Retinal pigment epithelial cell (primary cell): ENCODE measurements at places on chromosomes 6 and 20.

- no peak for DNase-seq
These were observed 6.2 kb downstream of the DEFB132 start for GRCh38 chr20:263701-264100.

DNA sequence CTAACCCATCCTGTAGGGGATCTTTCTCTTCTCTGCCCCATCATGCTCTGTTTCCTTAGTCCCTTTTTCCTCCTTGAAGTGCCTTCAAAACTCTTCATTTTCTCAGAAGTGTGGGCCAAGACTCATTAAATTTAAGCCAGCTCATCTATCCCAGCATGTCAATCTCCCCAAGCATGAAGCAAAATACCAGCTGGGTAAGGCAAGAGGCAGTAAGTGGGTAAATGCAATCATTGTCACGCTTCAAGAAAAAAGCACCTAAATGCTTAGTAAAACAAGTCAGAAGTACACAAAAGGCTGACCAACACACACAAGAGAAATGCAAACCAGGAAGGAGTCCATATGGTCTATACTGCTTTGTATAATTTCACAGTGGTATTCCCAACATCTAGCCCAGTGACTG lies 61.5 kb downstream of the COL12A1 start:
- DNase-seq, result no peak

DNA sequence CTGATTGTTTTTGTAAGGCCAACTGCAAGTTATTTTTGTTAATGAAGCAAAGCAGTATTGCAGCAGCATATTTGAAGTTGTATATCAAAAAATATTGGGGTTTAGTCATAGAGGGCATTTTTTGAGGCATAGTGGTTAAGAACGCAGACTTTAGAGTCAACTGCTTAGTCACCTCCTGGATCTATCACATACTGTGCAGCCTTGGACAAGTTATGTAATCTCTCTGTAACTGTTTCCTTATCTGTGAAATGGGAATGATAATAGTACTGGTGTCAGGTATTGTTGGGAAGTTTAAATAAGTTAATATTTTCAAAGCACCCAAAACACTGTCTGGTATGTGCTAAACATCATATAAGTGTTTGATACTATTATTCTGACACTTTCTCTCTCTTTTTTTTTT lies 27.2 kb upstream of the EFHC1 start:
- no peak for DNase-seq

GRCh38 chr6:108951351-108951953 lies 103.2 kb downstream of the ARMC2 start:
- no peak for DNase-seq

- DNase-seq, result no peak
These were observed 18.0 kb upstream of the SLCO4A1 start for GRCh38 chr20:62624325-62624690.

GRCh38 chr20:49676581-49677291 lies 36.9 kb downstream of the B4GALT5 start:
- no peak for DNase-seq

GRCh38 chr20:12883507-12883885 lies 125.3 kb upstream of the SPTLC3 start:
- no peak for DNase-seq

DNA sequence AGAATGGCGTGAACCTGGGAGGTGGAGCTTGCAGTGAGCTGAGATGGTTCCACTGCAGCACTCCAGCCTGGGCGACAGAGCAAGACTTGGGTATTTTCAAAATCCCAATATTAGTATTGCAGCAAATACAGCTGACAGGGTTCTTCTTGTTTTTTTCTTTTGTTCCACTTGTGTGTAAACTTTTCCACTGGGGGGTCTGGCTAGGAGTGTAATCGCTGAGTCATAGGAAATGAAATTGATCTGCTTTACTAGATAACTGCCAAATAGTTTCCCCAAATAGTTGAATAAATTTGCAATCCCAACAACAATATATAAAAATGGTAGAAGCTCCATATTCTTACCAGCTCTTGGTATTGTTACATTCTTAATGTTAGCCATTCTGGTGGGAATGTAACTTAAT lies 526.0 kb upstream of the SOX4 start:
- DNase-seq, result no peak

GRCh38 chr20:444117-444516 lies 18.2 kb downstream of the TBC1D20 start:
- DNase-seq, result no peak

- no peak for DNase-seq
These were observed 114.0 kb upstream of the HSF2 start for GRCh38 chr6:122285292-122285913.

- no peak for DNase-seq
These were observed 188.8 kb downstream of the CD83 start for GRCh38 chr6:14306151-14306906.

DNA sequence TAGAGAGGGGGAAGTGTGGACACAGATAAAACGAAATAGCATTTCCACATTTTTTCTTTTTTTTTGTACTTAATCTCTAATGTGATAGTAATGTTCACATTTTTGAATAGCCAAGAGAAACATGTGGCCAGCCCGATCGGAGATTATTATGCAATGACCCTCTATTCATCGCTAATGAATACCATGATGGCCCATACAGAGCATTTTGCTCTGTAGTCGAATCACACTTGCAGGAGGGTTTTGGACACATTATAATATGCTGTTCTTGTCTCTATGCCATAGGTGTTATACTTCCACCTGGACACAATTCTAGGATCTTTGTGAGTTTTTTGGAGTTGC lies 60.1 kb downstream of the MTHFD1L start:
- no peak for DNase-seq

- no peak for DNase-seq
These were observed 200.9 kb upstream of the EYA4 start for GRCh38 chr6:133040094-133040802.

DNA sequence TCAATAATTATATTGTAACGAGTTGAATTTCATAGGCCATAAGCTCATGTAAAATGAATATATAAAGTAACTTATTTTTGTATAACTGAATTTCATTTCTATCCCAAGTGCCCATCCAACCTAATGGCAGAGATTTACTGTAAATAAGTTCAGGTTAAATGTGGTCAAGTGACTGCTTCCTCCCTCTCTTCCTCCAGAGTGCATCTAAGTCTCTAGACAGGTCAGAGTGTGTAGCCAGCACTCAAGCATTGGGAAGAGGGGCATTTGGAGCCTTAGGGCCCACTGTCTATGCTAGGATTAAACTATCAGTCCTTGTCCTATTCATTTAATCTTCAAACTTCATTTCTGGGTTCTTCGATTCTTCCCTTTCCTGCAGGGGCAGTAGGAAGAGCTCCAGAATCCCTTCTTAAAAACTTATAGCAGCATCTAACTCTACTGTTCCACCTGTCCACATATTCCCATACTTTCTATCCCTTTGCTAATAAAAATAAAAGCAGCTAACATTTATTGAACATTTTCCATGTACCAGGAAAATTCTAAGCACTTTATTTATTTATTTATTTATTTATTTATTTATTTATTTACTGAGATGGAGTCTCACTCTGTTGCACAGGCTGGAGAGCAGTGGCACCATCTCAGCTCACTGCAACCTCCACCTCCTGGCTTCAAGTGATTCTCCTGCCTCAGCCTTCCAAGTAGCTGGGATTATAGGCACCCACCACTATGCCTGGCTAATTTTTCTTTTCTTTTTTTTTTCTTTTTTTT lies 36.1 kb upstream of the TOP1 start:
- DNase-seq, result no peak

DNA sequence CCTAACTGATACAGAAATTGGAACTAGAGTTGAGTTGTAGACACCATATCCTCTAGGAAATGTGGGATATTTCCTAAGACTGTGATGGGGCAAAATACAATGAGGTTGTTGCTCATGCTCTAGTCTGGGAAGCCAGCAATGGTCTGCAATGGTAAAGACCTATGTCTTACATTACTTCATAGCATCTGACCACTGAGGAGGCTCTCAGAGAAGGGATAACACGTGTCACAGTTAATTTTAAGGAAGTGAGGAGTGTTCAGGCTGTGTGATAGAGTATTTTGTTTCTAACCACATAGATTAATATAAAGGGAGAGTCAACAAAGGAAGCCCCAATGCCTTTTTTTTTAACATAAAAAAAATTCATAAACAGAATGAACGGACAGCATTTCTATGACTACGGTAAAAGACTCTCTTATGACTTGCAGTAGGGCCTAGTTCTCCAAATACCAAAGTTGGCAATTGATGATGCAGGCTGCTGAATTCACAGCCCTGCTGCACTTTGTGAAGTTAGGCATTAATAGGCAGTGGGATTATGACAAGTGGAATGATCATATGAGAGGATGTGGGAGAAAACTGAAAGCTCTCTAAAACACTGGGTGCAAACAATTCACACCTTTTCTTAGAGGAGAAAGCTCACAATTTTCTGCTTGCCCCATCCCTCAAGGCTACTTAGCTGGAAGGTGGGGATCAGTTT lies 13.7 kb downstream of the KCNS1 start:
- no peak for DNase-seq

- no peak for DNase-seq
These were observed 30.4 kb downstream of the RALY start for GRCh38 chr20:34023937-34024722.

- no peak for DNase-seq
These were observed 7.0 kb downstream of the ZNF217 start for GRCh38 chr20:53586640-53587039.

DNA sequence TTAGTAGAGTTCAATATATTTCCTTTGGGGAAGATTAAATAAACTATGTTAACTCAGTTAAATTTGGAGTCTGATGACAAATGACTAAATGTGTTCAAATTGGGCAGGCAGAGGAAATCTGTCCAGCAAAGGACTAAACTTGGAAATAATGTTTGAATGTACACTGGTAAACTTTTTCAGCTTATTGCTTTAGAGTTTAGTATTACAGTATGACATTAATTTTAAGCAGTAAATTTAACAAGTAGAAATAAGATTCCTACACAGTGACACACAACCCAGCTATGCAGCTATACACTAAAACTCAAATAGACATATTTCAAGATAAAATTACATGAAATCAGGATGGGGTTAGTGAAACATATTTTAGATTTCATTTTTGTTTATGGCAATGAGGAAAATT lies 42.6 kb upstream of the HDGFL1 start:
- DNase-seq, result no peak

DNA sequence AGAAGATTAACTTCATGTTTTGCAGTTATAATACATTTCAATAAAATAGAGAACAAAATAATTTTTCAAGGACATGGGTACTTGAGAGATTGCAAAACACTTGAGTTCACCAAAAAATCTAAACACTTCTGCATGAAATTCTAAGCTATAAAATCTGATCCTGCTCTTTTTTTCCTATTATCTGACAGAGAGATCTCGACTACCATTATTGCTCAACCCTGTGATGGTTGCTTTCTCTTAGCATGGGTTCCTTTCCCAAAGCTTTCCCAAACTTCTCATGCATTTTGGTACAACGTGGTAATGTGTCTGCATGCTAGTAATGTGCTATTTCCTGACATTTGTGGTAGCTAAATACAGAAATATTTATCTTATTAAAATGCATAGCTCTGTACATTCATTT lies 1243.1 kb upstream of the ADGRB3 start:
- no peak for DNase-seq

GRCh38 chr6:153698001-153698400 lies 341.0 kb upstream of the OPRM1 start:
- DNase-seq, result no peak

- DNase-seq, result no peak
These were observed 920 bp upstream of the WTAP start for GRCh38 chr6:159726255-159726917.

- no peak for DNase-seq
These were observed 1101.9 kb downstream of the PRIM2 start for GRCh38 chr6:58419321-58419720.

DNA sequence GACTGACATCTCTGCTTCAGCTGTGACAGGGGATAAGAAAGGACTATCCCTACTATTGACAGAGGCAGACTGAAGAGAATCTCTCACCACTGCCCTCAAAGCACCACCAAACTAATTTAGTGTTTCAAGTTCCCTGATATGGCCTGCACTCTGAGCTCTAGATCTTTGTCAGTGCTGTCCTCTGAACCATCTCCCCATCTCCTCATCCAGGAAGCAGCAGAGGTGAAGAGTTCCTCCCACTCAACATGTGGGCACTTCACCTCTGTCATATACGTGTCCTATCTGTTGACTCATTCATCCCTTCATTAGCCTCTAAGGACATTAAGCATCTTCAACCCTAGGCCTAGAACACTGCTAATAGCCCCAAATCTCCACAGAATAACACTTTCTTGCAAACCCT lies 14.1 kb downstream of the FAM210B start:
- no peak for DNase-seq

DNA sequence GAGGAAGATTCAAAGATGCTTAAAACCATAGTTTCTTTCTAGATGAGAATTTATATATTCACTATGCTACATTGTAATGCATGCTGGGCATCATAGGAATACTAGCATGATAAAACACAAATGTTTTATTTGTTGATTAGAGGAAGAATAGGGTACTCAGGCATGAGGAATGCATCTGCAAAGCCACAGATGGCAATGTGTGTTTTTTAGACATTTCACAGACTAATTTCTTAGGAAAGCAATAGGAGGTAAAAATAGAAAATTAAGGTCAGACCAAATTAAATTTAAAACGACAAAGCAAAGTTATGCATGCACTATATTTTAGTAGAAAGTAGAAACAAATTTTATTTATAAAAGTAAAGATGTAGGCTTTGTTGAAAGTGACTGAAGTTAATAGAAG lies 2.1 kb downstream of the TTK start:
- DNase-seq, result no peak

DNA sequence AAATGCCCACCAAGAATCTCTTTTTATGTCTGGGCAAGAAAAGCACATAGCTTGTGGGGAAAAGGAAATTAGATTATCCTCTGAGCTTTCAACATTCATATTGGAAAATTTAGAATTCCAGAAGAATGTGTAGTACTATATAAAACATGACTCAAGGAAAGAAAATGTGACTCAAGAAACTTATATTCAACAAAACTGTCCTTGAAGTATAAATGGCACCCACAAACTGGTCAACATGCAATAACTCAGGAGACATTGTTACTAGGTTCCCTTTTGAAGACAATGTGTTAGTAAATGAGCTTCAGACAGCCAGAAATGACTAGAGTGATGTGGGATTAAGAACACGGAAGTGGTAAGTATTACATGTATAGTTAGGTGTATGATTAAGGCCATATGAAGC lies 26.1 kb upstream of the TINAG start:
- DNase-seq, result peak; percentile 56

DNA sequence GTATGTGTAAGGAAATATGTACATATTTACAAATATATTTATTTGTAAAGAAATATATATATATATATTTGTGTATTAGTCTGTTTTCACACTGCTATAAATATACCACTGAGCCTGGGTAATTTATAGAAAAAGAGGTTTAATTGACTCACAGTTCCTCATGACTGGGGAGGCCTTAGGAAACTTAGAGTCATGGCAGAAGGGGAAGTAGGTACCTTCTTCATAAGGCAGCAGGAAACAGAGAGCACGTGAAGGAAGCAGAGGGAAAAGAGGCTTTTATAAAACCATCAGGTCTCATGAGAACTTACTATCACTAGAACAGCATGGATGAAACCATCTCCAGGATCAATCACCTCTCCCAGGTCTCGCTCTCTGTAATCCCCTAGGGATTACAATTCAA lies 644.5 kb upstream of the HS3ST5 start:
- no peak for DNase-seq

GRCh38 chr6:89792881-89793280 lies 26.7 kb downstream of the MDN1 start:
- DNase-seq, result no peak
